ENCODE measurements at places on chromosomes 4 and X.
A peak's percentile ranks its signal among the peaks of the same experiment; 100 is the strongest.

DNA sequence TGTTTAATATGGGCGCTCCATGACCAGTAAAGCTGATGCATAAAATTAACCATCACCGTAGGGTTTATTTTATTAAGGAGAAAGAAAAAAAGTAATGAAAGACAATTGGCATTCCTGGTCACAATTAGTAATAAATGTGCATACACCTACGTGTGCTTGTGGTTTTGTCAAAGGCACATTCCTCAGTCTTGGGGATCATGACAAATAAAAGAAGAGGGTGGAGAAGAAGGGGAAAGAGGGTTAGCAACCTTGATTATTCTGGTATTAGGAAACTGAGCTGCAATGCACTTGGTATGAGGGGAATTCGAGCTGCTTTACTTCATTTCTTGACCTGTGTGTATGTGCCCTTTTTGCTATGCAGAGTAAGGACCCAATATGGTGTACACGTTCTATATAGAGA lies 1798.3 kb upstream of the PCDH7 start:
- no peak for DNase-seq

DNA sequence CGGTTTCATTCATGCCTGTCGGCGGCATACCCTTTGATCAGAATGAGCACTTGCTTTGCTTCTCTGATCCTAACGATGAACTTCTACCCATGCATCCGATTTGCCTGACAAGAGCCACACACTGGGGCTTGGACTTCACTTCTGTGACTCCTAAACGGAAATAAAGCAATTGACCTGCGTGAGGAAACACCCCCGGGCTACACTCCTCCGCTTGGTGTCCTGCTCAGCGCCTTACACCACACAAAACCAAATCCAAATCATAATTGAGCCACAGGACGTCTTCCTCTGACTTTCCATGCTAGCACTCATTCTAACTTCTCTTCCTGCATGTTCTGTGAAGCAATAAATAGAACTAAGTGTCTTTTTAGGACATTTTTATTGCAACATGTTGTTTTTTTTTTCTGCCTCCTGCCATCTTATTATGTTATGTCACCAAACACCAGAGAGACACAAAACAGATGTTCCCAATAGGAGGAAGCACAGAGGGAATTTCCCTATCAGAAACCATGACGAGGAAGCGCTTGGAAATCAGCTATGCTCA lies 110.8 kb upstream of the FAM9B start:
- DNase-seq: no peak

DNA sequence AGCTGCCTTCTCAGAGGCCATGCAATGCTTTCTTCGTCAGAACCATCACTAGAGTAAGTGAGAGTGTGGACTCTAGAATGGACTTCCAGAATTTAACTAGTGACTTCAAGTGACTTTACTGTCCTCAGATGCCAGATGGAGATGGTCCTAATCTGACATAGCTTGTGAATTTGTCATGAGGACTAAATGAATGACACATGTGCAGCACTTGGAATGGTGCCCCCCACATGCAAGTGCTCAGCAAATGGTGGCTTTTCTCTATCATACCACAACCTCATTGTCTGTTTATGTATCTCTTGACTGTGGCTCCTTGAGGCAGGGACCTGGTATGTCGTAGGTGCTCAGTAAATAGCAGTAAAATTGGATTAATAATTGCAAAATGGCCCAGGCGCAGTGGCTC lies 91.6 kb upstream of the STX18 start:
- DNase-seq: no peak

DNA sequence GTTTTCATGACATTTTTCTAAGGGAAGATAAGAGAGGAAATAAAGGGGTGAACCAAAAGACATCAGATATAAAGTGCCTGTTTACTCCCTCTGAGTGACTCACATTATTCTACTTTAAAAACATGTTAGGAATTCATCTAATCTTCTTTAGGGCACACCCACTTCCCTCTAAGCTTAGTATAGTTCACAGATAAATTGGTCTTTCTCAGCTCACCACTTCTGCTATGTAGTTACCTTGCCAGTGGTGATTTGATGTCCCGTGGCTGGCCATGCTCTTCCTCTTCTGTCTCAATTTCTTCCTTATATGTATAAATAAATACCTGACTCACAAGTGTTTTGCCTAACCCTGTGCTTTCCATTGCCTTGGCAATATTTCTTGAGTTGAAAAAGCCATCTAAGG lies 96.8 kb downstream of the PDLIM5 start:
- no peak for DNase-seq

GRCh38 chr4:40845154-40845835 lies 95.5 kb downstream of the NSUN7 start:
- DNase-seq: no peak

GRCh38 chr4:6732441-6733357 lies 16.7 kb downstream of the BLOC1S4 start:
- DNase-seq: no peak

GRCh38 chr4:166602068-166602467 lies 632.2 kb downstream of the SPOCK3 start:
- DNase-seq: no peak

DNA sequence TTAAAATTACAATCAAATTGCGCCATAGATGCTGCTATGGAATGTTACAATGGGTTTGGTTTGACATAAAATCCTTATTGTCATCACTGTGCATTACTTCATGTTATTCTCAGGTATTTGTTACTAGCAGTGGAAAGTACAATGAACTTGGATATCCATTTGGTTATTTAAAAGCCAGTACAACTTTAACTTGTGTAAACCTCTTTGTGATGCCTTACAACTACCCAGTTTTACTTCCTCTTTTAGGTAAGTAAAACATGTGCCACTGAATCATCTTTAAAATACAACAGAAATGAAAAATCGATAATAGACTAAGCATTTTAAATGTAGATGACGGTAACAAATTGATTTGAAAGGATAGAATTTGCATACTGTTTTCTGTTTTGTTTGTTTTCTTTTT lies 35.6 kb downstream of the INTS6L start:
- DNase-seq: no peak

GRCh38 chrX:100512471-100512870 lies 72.3 kb upstream of the TNMD start:
- DNase-seq: no peak

DNA sequence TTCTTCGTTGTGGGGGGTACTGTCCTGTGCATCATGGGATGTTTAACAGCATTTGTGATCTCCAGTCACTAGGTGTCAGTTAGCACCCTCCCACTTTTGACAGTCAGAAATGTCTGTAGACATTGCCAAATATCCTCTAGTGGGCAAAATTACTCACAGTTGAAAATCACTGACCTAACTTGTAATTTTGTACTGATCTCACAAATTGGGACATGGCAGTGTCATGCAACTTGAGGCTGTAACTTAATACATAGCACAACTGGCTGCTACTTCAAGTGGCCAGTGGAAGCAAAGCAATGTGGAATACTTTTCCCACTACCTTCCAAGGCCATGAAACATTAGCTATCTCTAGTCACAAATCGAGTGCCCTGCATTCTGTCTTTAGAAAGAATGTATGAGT lies 23.2 kb upstream of the TSPAN7 start:
- DNase-seq: no peak

DNA sequence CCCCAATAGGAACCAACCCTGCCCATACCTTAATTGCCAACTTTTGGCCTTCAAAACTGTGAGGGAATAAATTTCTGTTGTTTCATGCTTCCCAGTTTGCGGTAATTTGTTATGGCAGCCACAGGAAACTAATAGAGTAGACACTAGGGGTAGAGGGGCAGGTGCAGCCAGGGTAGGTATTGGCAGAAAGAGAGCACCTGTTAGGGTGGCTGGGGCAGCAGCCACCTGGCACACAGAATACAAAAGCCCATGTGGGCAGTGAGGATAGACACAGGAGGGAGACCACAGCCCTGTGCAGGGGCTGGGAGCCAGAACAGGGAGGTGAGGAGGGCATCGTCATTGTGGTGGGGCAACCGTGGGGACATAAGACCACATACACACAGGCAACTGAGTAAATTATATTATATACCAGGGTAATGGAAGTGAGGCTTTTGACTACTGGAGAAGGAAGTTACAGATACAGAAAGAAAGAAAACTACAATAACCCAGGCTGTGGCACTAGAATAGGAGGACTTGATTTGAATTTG lies 28.2 kb downstream of the IRF2 start:
- DNase-seq: no peak

DNA sequence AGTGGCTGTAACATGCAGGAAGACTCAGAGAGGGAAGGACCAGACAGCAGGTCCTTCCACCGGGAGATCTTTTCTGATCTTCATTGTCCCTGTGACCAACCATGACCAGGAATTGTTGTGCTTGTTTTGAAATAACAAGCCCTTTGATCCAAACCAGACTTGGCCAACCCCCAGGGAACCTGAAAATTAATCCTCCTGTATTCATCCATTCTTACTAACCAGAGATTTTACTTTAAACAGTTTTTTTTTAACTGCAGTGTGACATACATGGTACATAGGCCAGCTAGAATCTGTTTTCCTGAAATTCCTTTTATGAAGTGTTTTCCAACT lies 4.0 kb downstream of the WFS1 start:
- DNase-seq: no peak

GRCh38 chrX:10108288-10108687 lies 48.5 kb upstream of the CLCN4 start:
- DNase-seq: no peak

GRCh38 chrX:19585332-19586082 lies 70.2 kb upstream of the MAP3K15 start:
- DNase-seq: no peak

- DNase-seq: no peak
These were observed 22.5 kb downstream of the SLC39A8 start for GRCh38 chr4:102322736-102323135.

GRCh38 chrX:154051201-154051810 lies 31.6 kb upstream of the IRAK1 start:
- peak; percentile 73 for DNase-seq

DNA sequence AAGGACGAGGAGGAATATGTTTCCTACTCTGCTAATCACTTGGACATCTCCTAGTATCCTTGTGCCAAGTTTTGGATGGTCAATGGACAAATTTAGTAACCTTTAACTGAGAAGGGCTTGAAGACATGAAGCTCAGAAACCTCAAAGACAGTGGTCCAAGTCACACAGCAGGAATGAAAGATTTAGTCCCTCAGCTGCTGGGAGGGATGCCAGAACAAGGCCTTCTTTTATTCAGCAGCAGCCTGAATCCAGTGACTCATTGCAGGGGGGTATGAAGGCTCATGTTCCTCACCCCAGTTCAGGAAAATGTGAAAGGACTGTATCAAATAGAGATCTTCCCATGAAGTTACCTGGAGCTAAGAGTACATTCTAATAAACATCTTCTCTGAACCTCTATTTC lies 214.9 kb upstream of the UGT8 start:
- no peak for DNase-seq

Data from activated naive CD8-positive, alpha-beta T cell treated with anti-CD3 and anti-CD28 coated beads, Interleukin-2, amount 50 U/mL, for 24 hours (primary cell).